Pancreas (tissue), 10 donors: ENCODE measurements at places on chromosomes 5 and 9.

DNA sequence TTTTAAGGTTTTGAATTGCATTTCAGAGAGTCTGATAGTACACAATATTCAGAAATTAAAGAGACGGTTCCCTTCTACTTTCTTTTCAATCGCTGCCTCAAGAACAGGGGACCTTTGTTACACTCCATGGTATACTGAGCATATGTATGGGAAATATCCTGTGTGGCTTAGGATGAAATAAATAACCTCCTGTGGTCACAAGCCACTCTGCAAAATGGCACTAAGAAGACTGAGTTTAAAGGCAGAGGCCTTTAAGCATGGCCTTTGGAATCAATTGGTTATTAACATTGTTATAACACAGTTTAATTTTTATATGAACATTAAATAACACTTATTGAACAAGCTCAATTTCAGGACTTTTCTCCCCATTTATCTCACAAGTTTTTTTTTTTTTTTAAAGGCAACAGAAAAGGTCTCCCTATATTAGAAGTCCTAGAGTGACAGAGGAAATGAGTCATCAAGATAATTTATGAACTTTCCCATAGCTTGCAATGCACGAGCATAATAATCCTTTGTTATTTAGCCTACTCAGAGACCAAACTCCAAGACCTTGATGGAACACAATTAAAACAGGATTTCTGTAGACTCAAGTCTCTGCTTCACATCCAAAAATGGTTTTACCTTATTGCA, 341.9 kb downstream of the TMEM167A start:
- H3K4me1 ChIP-seq: no peaks in the 10 kb centered on the region
- no peaks in the 10 kb centered on the region for H3K36me3 ChIP-seq
- H3K27me3 ChIP-seq: no peaks in the 10 kb centered on the region
- no peak overlapping the region for H3K27ac ChIP-seq

- no peak for DNase-seq
- H3K27ac ChIP-seq: no peak overlapping the region
- H3K4me1 ChIP-seq: no peaks in the 10 kb centered on the region
- H3K27me3 ChIP-seq: no peaks in the 10 kb centered on the region
- H3K4me3 ChIP-seq: no peak overlapping the region
- H3K36me3 ChIP-seq: peaks cover 71% of the 10 kb centered on the region
Observed at GRCh38 chr5:10262995-10263394, 12.9 kb downstream of the CCT5 start.

DNA sequence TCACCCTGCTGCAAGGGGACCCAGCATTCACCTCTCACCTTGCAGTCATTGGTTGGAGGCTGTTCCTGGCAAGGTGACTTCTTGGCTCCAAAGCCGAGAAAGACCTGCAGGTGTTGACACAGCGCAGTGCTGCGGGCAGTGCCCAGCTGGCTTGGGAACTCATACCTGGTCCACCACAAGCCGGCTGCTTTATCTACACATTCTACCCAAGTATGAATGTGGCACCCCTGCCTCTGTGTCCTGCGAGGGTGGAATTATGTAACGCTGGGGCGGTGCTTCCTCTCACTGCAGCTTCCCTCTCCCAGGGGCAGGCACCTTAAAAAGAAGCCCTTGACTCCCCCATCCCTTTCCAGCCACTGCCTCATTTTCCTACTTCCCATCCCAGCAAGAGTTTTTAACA, 2.5 kb upstream of the ZMYND19 start:
- peaks cover 11% of the 10 kb centered on the region for H3K4me1 ChIP-seq
- H3K4me3 ChIP-seq: no peak overlapping the region
- H3K36me3 ChIP-seq: no peaks in the 10 kb centered on the region
- peak; percentile 85 for DNase-seq
- no peaks in the 10 kb centered on the region for H3K27me3 ChIP-seq

GRCh38 chr5:43191740-43192557, at the start of gene NIM1K:
Gene NIM1K, plus strand, starts transcription at chr5:43192225. Its CDS starts 53,551 bp downstream, at chr5:43245776.
- no peaks in the 10 kb centered on the region for H3K27me3 ChIP-seq
- H3K4me3 ChIP-seq: peak within 1 kb of the TSS; percentile 26
- no peaks in the 10 kb centered on the region for H3K36me3 ChIP-seq
- peak; percentile 64 for DNase-seq

- H3K36me3 ChIP-seq: no peaks in the 10 kb centered on the region
- H3K4me1 ChIP-seq: peaks cover 48% of the 10 kb centered on the region
- H3K27me3 ChIP-seq: no peaks in the 10 kb centered on the region
- DNase-seq: peak; percentile 75
Observed at GRCh38 chr5:1127959-1128785, 16.3 kb upstream of the SLC12A7 start.

GRCh38 chr5:73918791-73919221, 292.8 kb downstream of the ARHGEF28 start:
- no peaks in the 10 kb centered on the region for H3K36me3 ChIP-seq
- DNase-seq: no peak
- H3K27me3 ChIP-seq: no peaks in the 10 kb centered on the region

- H3K27me3 ChIP-seq: no peaks in the 10 kb centered on the region
- no peak overlapping the region for H3K4me3 ChIP-seq
- H3K36me3 ChIP-seq: no peaks in the 10 kb centered on the region
- no peaks in the 10 kb centered on the region for H3K4me1 ChIP-seq
- DNase-seq: no peak
Observed at GRCh38 chr5:43711496-43711895, 108.5 kb downstream of the NNT start.

DNA sequence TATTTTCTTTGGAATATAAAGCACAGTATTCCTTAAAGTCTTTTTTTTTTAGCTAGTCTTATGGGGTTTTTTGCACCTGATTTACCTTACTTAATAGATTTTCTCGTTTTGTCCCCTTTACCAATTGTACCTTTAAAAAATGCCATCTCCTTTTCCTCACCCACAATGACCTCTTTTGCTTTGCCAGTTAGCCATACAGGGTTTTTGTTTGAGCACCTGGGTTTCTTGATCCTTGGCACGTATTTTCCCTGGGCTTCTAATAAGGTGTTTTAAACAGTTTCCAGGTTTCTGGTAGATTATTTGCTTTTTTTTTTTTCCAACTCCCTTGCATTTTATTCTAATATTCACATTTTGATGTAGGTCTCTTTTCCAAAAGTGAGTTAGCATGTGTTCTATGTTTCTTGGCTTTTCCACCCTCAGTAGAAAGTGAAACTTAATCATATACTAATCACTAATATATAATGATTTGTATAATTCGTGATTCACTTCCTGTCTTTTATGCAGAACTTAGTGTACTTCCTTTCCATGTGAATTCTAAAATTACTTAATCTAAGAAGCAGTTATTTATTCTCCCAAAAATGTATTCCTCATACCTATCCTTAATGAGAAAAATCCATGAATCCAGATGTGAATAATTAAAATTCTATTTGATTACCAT, 673.9 kb upstream of the RGMB start:
- H3K4me3 ChIP-seq: no peak overlapping the region
- DNase-seq: no peak
- no peaks in the 10 kb centered on the region for H3K4me1 ChIP-seq
- H3K27ac ChIP-seq: no peak overlapping the region

DNA sequence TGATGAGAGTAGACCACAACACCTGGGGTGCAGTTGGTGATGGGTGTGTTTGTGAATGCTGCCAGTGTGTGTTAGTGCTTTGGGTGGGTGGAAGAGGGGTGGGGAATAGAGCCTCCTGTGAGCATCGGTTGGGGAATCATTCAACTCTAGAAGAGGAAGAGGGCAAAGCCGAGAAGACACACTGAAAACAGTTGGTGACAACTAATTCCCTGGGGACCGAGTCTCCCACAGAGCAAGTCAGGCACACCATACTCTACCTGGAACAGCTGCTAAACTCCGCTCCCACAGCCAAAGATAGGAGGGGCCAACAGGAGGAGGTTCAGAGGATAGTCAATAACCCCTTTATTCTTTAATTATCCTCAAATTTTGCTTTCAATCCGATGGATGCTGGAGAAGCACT, 1.6 kb upstream of the ARHGEF39 start:
- H3K27me3 ChIP-seq: no peaks in the 10 kb centered on the region
- H3K4me1 ChIP-seq: peaks cover 33% of the 10 kb centered on the region
- H3K36me3 ChIP-seq: no peaks in the 10 kb centered on the region
- H3K4me3 ChIP-seq: no peak overlapping the region

DNA sequence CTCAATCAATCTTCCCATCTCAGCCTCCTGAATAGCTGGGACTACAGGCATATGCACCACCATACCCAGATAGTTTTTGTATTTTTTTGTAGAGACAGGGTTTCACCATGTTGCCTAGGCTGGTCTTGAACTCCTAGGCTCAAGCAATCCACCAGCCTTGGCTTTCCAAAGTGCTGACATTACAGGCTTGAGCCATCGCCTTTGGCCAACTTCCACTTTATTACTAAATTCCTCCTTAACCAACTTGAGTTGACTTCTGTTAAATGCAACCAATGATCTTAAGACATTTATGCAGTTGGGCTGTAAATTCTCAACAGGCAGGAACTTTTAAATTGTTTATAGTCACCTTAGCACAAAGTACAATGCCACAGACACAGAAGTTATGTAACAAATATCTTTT, 2.8 kb downstream of the LARS1 start:
- no peaks in the 10 kb centered on the region for H3K36me3 ChIP-seq
- no peaks in the 10 kb centered on the region for H3K4me1 ChIP-seq
- DNase-seq: no peak
- H3K27me3 ChIP-seq: no peaks in the 10 kb centered on the region
- H3K4me3 ChIP-seq: no peak overlapping the region

- no peaks in the 10 kb centered on the region for H3K4me1 ChIP-seq
- H3K36me3 ChIP-seq: no peaks in the 10 kb centered on the region
- no peak overlapping the region for H3K27ac ChIP-seq
- H3K27me3 ChIP-seq: no peaks in the 10 kb centered on the region
- no peak overlapping the region for H3K4me3 ChIP-seq
Observed at GRCh38 chr5:158691631-158692255, 408.0 kb downstream of the EBF1 start.

DNA sequence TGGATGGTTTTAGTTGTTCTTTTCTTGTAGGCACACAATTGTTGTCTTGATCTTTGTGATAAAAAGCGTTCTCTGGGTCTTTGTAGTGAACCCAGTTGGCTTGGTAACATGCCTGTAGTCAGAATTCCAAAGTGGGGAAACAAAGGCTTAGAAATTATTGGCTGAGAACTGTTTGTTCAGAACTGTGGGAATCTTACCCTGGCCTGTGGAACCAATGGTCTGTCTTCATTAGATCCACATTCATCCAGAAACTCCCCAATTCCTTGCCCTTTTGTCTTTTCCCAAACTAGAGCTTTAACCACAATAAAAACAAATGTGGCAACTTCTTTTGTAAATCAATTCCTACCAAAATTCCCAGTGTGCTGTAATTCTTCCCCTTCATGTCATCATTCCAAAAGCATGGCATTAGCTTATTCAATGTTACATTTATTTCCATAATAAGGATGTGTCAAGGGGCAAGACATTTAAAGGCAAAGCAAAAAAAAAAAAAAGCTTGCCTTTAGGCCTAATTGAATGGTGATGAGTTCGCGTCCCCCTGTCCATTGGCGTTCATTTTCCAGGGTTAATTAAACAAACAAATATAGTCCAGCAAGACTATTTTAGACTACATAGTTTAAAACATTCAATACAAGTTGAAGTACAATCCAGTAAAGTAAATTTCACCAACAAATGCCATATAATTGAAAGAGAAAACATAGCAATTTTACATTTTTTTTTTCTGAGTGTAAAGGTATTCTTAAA, 249.8 kb upstream of the ZNF608 start:
- H3K27ac ChIP-seq: no peak overlapping the region
- no peaks in the 10 kb centered on the region for H3K36me3 ChIP-seq
- H3K4me3 ChIP-seq: no peak overlapping the region
- no peaks in the 10 kb centered on the region for H3K4me1 ChIP-seq
- no peak for DNase-seq

DNA sequence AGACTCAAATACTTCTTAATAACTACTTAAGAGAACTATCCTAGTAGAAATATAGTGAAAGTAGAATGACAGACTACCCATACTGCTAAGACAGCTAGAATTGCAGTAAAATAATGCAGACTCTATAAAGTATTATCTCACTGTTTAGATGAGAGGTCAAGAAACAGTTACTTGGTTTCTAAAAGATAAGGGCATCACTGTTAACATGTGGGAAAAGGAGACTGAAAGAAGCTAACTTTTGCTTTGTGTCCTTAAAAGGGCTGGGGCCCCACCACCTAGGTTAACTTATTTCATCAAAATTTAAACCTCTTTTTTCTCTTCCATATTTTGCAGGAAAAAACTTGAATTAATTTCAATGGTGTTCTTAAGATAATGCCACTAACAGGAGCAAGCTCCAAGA, 204.3 kb downstream of the CNTLN start:
- no peak overlapping the region for H3K4me3 ChIP-seq
- no peak overlapping the region for H3K27ac ChIP-seq
- no peaks in the 10 kb centered on the region for H3K36me3 ChIP-seq
- no peaks in the 10 kb centered on the region for H3K4me1 ChIP-seq

GRCh38 chr5:12704955-12705354, 800.7 kb upstream of the CTNND2 start:
- H3K4me1 ChIP-seq: no peaks in the 10 kb centered on the region
- no peaks in the 10 kb centered on the region for H3K27me3 ChIP-seq
- no peak overlapping the region for H3K4me3 ChIP-seq
- no peaks in the 10 kb centered on the region for H3K36me3 ChIP-seq
- DNase-seq: no peak

GRCh38 chr5:128681764-128682592, 143.9 kb upstream of the FBN2 start:
- no peak overlapping the region for H3K4me3 ChIP-seq
- H3K27me3 ChIP-seq: no peaks in the 10 kb centered on the region
- DNase-seq: peak; percentile 3
- H3K27ac ChIP-seq: no peak overlapping the region
- no peaks in the 10 kb centered on the region for H3K4me1 ChIP-seq

DNA sequence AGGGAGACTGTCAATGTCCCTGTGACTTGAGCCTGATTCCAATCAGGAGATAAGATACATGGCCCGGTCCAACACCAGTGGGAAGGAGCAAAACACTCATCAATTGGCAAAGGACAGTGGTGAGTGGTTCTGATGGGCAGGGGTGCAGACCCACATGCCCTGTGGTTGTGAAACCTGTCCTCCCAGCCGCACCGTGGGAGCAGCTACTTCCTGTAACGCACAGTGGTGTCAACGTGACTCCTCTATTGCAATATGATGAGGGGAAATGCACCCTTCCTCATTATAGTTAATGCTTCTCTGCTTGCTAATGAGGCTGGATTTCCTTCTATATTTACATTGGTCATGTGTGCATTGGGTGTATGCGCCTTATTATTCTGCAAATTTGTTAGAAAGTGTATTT, 223.0 kb downstream of the IRX1 start:
- no peak for DNase-seq
- no peak overlapping the region for H3K4me3 ChIP-seq
- no peaks in the 10 kb centered on the region for H3K36me3 ChIP-seq
- no peaks in the 10 kb centered on the region for H3K27me3 ChIP-seq
- H3K27ac ChIP-seq: no peak overlapping the region

- DNase-seq: no peak
- no peak overlapping the region for H3K4me3 ChIP-seq
- H3K27ac ChIP-seq: no peak overlapping the region
- no peaks in the 10 kb centered on the region for H3K4me1 ChIP-seq
- H3K36me3 ChIP-seq: no peaks in the 10 kb centered on the region
- no peaks in the 10 kb centered on the region for H3K27me3 ChIP-seq
Observed at GRCh38 chr5:30209755-30210154, 983.7 kb upstream of the CDH6 start.
